Hematopoietic multipotent progenitor cell treated with erythropoietin and hydrocortisone succinate and interleukin-3 and kit ligand, for 6 days (in vitro differentiated cells): ENCODE measurements at places on chromosomes 1 and 21.

DNA sequence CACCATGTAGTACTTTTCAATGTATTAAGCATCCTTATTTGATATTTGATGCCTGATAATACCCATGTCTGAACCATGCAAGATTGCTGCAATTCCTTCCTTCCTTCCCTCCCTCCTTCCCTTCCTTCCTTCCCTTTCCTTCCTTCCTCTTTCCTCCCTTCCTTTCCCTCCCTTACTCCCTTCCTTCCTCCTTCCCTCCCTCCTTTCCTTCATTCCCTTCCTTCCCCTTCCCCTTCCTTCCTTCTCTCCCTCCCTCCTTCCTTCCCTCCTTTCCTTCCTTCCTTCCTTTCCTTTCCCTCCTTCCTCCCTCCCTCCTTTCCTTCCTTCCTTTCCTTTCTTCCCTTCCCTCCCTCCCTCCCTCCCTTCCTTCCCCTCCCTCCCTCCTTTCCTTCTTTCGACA, 29.7 kb upstream of the TMEM52 start:
- DNase-seq: no peak

DNA sequence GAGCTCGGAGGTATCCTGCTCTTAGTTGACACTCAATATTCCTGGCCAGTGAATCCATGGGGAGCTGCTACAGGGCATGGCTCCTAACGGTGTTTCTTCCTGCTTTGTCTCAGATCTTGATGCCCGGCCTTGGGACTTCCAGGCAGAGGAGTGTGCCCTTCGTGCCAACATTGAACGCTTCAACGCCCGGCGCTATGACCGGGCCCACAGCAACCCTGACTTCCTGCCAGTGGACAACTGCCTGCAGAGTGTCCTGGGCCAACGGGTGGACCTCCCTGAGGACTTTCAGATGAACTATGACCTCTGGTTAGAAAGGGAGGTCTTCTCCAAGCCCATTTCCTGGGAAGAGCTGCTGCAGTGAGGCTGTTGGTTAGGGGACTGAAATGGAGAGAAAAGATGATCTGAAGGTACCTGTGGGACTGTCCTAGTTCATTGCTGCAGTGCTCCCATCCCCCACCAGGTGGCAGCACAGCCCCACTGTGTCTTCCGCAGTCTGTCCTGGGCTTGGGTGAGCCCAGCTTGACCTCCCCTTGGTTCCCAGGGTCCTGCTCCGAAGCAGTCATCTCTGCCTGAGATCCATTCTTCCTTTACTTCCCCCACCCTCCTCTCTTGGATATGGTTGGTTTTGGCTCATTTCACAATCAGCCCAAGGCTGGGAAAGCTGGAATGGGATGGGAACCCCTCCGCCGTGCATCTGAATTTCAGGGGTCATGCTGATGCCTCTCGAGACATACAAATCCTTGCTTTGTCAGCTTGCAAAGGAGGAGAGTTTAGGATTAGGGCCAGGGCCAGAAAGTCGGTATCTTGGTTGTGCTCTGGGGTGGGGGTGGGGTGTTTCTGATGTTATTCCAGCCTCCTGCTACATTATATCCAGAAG, 16.7 kb downstream of the ALX3 start:
- DNase-seq: peak; percentile 69

DNA sequence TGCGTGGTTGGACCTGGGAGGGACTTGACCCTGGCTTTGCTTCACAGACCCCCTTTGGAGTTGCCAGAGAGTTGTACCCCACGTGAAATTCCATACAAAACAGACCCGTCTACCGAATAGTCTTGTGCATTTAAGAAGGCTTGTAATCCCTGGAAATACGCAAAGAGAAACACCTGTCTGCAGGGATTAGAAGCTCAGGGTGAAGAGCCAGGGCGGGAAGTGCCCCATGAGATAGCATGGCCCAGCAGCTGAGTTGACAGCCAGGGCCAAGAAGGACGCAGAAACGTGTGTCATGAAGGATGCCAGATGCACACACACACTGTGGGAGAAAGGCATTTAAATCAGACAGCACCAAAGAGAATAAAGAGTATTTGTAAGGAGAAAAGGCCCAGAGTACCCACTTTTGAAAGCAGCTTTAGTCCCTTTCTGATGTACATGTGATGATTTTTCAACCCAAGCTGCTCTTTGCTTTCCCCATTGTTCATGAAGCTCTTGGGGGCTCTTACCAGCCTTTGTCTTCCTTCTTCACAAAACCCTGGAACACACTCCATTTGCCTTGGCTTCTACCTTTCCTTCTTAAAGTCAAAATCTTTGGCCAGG, 46.6 kb downstream of the PCP4 start:
- no peak for DNase-seq

DNA sequence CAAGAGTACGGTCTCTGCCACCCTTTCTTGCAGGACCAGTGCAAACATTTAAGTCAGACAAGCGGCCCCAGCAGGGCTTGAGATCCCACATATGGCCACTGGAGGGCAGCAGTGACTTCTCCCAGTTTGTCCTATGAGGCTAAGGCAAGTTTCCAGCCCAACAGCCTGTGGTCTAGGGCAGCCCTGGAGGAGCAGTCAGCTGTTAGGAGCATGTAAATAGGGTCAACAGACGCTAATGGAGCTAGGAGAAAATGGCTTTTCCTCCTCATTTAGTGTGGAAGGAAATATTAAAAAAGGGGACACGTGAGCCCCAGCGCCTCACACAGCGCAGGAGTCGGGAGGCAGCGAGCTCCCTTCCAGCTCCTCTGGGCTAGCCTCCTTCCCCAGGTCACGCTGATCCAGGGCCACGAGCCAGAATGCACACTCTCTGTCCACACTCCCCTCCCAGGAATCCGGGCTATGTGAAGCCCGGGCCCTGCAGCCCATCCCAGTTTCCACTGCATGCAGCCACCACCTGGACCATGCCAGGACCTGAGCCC, 95.6 kb downstream of the LAMC2 start:
- peak; percentile 86 for DNase-seq

DNA sequence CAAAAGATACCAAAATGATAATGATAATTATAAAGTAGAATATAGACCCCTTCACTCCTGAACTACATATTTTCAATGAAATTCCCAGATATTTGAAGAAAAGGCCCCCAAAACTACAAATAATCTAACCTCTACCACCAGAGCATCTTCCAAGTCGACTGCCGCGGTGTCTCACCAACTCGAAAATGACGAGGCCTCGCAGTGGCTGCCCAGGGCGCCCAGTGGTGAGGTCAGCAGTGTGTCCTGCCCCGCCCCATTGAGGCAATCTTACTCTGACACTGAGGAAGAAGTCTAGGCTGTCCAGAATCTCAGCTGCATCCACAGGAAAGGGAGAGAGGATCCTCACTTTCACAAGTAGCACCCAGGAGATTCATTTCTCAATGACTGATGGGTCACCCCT, 5.2 kb downstream of the DUSP10 start:
- no peak for DNase-seq
